ENCODE measurements at places on chromosomes 5 and 9. TPM values are rescaled to one million over a fixed set of nuclear protein-coding genes. Genes with fewer than 3 reads are reported as not detected.

Gene MEIKIN
- total RNA-seq = not detected

Gene PPP3R2
- not detected for total RNA-seq

Gene LCP2
- total RNA-seq = not detected

Gene SAXO1
- under 0.01 TPM for total RNA-seq

Gene SLC6A19
- not detected for total RNA-seq

Gene CCDC192
- total RNA-seq = not detected

Gene ACOT12
- not detected for total RNA-seq

Gene TGFBI
- 2,120 TPM for total RNA-seq

Gene C9
- total RNA-seq = 0.36 TPM

Gene CDC20B
- not detected for total RNA-seq

Gene FGD3
- total RNA-seq = not detected

Gene SHROOM1
- 4.7 TPM for total RNA-seq

Gene IL31RA
- total RNA-seq = not detected

Gene HACD4
- total RNA-seq = 6.8 TPM

Gene ROR2
- 13.8 TPM for total RNA-seq

Gene DMAC1
- total RNA-seq = 7.6 TPM

Gene GBA2
- 29.5 TPM for total RNA-seq

Gene SIT1
- total RNA-seq = 0.36 TPM

Gene ADAMTS2
- total RNA-seq = 203 TPM

Gene ADAMTSL2
- total RNA-seq = under 0.01 TPM

Gene SLC6A7
- total RNA-seq = under 0.01 TPM

Gene PCDHB9
- total RNA-seq = 1.8 TPM

Gene DMRT2
- not detected for total RNA-seq

Gene OR1J2
- 0.29 TPM for total RNA-seq

Gene OTP
- total RNA-seq = under 0.01 TPM

Gene ADRB2
- 0.29 TPM for total RNA-seq

Gene ISOC1
- 9.8 TPM for total RNA-seq

Gene RACK1
- total RNA-seq = 3,800 TPM

Gene PLAC8L1
- not detected for total RNA-seq

Gene CENPK
- total RNA-seq = 11.9 TPM

Gene IGFBPL1
- total RNA-seq = 0.36 TPM

Gene MARCHF11
- not detected for total RNA-seq

Gene TNFSF15
- 0.29 TPM for total RNA-seq

Gene AFAP1L1
- 1.1 TPM for total RNA-seq

Gene JAKMIP2
- 1.1 TPM for total RNA-seq

Gene CER1
- not detected for total RNA-seq

Gene PTGS1
- 3.2 TPM for total RNA-seq

Gene ENHO
- total RNA-seq = under 0.01 TPM

Gene CAVIN4
- total RNA-seq = 1.4 TPM

Gene SLC45A2
- total RNA-seq = 0.59 TPM

Gene GLRA1
- not detected for total RNA-seq

Gene RNF183
- total RNA-seq = not detected

Gene CDC25C
- total RNA-seq = 1.8 TPM

Gene LIX1
- total RNA-seq = not detected

Gene FOXD1
- 17.0 TPM for total RNA-seq

Gene PHYHD1
- total RNA-seq = 7.6 TPM

Gene SPINK6
- total RNA-seq = not detected

Gene TAF11L10
- total RNA-seq = not detected

Gene KIF3A
- 12.7 TPM for total RNA-seq

Gene ANKRD31
- 0.29 TPM for total RNA-seq

Gene IQGAP2
- 0.36 TPM for total RNA-seq

Gene PCDHGA4
- 6.8 TPM for total RNA-seq

Gene RNF38
- total RNA-seq = 12.4 TPM

Gene SLC34A3
- total RNA-seq = not detected

Measured in osteoblast (primary cell).